ENCODE measurements at places on chromosomes 7 and 10. TPM values are rescaled to one million over a fixed set of nuclear protein-coding genes. Genes with fewer than 3 reads are reported as not detected.

The GPNMB gene
- 2.0 TPM for total RNA-seq

The C10orf143 gene
- 0.89 TPM for total RNA-seq

The MSS51 gene
- 0.48 TPM for total RNA-seq

The HOXA2 gene
- 1.0 TPM for total RNA-seq

The GRID1 gene
- 0.35 TPM for total RNA-seq

The STX1A gene
- total RNA-seq, result 84.1 TPM

The TET1 gene
- total RNA-seq, result 0.46 TPM

The TMEM106B gene
- 30.6 TPM for total RNA-seq

The PAX4 gene
- total RNA-seq, result not detected

The AKR1C8 gene
- not detected for total RNA-seq

The TAS2R41 gene
- total RNA-seq, result not detected
